ENCODE measurements at places on chromosomes 5 and 9. TPM values are rescaled to one million over a fixed set of nuclear protein-coding genes. Genes with fewer than 3 reads are reported as not detected.

The RMRP gene
- total RNA-seq: 2,296 TPM

DNA sequence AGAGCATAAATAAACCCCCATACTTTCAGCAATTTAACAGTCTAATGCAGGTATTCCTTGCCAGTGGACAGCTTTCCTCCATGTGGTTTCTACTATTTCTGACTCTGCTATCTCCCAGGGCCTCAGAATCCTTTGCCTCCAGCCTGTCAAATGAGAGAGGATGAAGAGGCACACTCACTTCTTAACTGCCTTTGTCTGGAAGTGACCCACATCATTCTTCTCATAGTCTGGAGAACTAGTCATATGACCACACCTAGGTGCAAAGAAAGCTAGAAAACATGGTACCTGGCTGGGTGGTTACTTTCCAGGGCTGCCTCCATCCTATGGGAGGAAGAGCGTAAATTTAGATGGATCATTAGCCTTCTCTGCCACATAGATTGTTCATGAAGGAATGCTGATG lies 22.5 kb downstream of the PALM2AKAP2 start:
- no peak for DNase-seq

The TPPP gene
- 17.3 TPM for total RNA-seq

DNA sequence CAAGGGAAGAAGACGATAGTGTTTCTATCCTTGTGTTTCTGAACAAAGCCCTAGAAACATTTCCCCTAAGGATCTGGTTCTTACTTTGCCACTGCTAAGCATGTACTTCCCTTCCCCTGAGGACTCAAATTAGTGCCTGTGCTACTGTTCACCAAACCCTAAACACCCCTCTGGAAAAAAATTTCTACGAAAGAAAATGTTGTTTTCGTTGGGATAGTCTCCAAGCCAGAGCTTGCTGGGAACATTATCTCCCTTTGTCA lies 294.6 kb downstream of the BNC2 start:
- no peak for DNase-seq

The WHRN gene
- 10.2 TPM for total RNA-seq

DNA sequence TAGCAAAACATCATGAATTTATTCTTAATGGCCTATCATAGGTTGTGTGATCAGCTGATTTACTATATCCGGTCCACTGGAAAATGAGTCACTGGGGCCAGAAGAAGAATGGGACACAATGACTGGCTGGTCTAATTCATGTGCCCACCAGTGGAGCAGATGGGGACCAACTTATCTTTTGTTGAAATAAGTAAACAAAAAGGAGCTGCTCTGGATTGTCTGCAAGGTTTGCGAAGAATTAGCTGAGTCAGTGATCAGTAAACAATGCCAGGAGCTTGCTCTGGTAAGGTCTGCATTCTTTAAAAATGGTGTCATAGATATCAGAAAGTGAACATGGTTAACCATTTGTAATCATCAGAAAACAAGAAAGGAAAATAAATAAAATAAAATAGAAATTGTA lies 128.0 kb downstream of the RASEF start:
- DNase-seq: no peak

GRCh38 chr5:157198277-157198986 lies 17.8 kb downstream of the ITK start:
- DNase-seq: no peak

- DNase-seq: no peak
These were observed 3.1 kb downstream of the TMED9 start for GRCh38 chr5:177595026-177595585.

The CCNJL gene
- total RNA-seq: 0.32 TPM

DNA sequence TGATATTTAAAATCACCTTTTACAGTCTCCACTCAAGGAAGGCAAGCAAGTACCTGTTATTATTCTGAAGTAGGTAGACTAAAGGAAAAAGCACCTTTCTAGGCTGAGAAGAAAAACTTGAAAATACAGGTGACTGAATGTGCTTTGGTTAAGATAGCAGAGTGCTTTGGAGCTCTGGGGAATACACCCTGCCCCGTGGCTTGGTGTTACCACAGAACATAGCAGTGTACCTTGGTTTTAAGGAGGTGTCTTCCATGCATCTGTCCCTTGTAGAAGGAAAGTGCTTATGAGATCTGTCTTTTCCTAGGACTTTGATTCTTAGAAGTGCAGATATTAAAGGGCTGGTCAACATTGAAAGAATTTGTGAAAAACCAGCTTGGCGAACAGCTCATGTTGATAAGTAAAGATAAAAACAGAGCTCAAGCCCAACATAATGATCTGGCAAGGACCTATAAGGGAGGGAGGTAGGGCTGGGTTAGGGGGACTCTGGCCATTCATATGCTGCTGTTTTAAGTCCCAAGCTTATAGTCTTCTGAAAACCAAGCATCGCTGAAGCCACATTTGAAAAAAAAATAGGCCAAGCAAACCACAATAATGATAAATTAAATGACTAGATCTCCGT lies 66.8 kb downstream of the ZNF608 start:
- DNase-seq: no peak

GRCh38 chr9:91302831-91303230 lies 58.9 kb downstream of the AUH start:
- no peak for DNase-seq

GRCh38 chr5:9841516-9842170 lies 211.5 kb upstream of the TAS2R1 start:
- DNase-seq: no peak

DNA sequence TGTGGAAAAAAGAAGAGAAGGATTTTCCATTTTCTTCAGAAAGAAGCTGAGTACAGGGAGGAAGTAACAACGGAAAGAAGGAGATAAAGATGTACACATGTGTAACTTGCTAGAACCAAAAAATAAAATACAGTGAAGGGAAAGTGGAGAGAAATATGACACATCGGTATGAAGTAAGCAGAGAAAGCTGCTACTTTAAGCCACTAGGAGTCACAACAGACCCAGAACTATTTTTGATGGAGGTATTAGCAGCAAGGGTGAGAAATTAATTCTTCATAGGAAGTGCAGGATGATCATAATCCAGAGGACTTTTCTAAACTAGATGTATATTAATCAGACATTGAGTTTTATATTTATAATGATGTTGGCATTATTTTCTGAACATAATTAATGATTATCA lies 88.5 kb downstream of the FAM174A start:
- DNase-seq: no peak

The GDNF gene
- total RNA-seq: 0.61 TPM

- DNase-seq: no peak
These were observed 17.9 kb downstream of the ADGRD2 start for GRCh38 chr9:124468061-124468740.

The SLC6A7 gene
- not detected for total RNA-seq

DNA sequence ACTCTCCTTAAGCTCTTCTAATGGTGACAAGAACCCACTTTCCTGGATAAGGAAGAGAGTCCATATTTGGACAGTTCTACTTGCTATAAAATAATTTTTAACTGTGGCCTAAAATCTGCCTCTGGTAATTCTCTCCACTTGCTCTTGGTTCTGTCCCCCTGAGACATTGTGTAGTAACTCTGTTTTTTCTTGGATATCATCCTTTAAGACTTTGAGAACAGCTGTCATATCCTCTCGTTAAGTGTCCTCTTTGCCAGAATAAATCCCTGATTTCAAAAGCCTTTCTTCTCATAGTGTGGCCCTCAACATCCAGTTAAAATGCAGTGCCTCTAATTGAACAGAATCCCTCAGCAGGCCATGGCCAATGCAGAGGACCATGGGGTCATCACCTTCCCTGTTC lies 101.5 kb downstream of the ARHGEF28 start:
- DNase-seq: no peak

The SLC4A9 gene
- 0.38 TPM for total RNA-seq

The C9orf152 gene
- total RNA-seq: 15.7 TPM

Data from lower leg skin (tissue), 4 donors.